ENCODE measurements at places on chromosomes 2 and 18. TPM values are rescaled to one million over a fixed set of nuclear protein-coding genes. Genes with fewer than 3 reads are reported as not detected.

- DNase-seq: no peak
Observed at GRCh38 chr18:63292831-63293683, 26.5 kb downstream of the BCL2 start.

GRCh38 chr2:234320066-234320465 lies 176.8 kb downstream of the ARL4C start:
- DNase-seq: no peak

GRCh38 chr2:65293376-65293775 lies 65.7 kb downstream of the ACTR2 start:
- no peak for DNase-seq

GRCh38 chr2:224591220-224591619 lies 6.1 kb upstream of the CUL3 start:
- DNase-seq: no peak

DNA sequence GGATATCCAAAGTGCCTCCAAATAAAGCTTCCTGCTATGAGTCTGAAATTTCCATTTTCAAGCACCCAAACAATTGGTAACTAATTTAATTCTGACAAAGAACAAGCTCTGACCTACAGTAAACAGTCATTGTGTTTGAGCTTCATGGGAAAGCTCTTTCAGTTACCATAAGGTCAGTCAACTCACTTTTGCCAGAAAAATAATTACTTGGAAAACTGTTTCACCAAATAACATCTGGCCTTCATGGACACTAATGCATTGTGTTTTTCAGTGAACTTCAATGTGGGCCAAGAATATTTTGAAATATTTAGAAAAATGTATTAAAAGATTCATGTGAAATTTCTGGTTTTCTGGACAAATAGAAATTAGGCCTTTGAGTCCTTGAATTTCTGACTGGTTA lies 369.9 kb downstream of the GALR1 start:
- DNase-seq: no peak

- DNase-seq: no peak
Observed at GRCh38 chr18:37294951-37295350, 270.6 kb downstream of the CELF4 start.

DNA sequence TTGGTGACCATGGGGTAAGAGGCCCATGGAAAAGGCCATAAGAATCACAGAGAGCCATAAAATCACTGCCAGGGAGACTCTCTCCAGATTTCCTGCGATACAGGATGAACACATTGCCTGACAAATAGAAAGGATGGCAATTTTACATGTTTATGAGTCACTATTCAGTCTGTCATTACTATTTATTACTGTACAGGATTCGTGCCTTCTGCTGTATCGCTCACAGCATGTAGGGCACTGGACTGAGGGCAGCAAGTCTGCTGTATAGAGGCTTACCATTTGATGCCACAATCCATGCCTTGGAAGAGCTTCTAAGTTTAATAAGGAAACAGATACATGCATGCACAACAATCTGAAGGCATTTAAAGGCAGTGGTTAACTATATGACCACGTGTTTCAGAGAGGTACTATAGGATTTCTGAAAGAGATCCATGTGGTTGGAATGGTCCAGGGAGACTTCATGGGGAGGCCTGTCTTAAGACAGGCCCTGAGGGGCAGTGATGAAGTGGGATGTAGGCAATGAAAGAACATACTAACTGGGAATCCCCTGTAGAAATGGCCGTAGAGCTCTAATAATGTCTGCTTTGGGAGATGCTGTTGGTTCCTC lies 702.4 kb upstream of the RAB6C start:
- DNase-seq: no peak

GRCh38 chr2:104749856-104750460 lies 104.0 kb upstream of the POU3F3 start:
- no peak for DNase-seq

GRCh38 chr2:111099402-111099801 lies 21.3 kb upstream of the BCL2L11 start:
- DNase-seq: no peak

DNA sequence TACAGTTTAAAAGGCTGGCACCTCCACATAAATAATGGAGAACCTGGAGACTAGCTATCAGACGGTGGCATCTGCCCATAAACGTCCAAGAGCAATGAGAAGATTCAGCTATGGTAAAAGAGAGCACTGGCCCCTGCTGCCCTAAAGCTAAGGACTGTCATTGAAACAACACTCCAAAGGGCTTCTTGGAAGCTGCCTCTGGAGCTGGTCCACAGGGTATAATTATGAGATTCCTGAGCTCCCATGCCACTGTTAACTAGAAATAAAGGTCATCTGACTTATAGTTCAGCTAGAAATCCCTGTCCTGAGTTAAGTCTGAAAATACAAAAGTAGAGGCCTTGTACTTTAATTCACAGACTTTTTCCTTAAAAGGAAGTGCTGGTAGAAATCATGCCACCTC lies 39.9 kb upstream of the RBMS1 start:
- no peak for DNase-seq

- no peak for DNase-seq
Observed at GRCh38 chr2:64260817-64261216, 116.6 kb upstream of the PELI1 start.

DNA sequence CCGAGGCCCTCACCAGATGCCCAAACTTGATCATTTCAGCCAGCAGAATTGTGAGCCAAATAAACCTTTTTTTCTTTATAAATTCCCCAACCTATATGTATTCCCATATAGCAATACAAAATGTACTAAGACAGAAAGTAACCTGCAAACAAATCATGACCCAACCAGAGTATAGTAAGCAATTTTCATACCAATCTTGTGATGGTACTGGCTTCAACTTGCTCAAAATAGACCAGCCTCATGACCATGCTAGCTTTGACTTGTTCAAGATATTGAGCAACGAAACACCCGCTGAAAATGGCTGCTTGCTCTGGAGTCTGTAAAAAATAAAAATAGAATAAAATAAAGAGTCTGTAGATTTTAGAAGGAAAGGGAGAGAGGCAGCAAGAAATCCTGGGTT lies 97.6 kb downstream of the C1D start:
- no peak for DNase-seq

Gene TGFA
- 21.1 TPM for polyA plus RNA-seq

Gene FAP
- 11.5 TPM for polyA plus RNA-seq

Gene TCF23
- polyA plus RNA-seq: 0.59 TPM

Gene ZNF521
- 37.2 TPM for polyA plus RNA-seq

All from right renal pelvis (tissue), 4 donors.